Peyer's patch (tissue), 4 donors: ENCODE measurements at places on chromosomes 16 and 17. TPM values are rescaled to one million over a fixed set of nuclear protein-coding genes. Genes with fewer than 3 reads are reported as not detected.

GRCh38 chr16:27226476-27226875 lies 23.1 kb downstream of the KDM8 start:
- H3K27me3 ChIP-seq: no peaks in the 10 kb centered on the region
- DNase-seq: no peak
- peak overlapping the region; percentile 76 for H3K27ac ChIP-seq
- no peaks in the 10 kb centered on the region for H3K36me3 ChIP-seq

DNA sequence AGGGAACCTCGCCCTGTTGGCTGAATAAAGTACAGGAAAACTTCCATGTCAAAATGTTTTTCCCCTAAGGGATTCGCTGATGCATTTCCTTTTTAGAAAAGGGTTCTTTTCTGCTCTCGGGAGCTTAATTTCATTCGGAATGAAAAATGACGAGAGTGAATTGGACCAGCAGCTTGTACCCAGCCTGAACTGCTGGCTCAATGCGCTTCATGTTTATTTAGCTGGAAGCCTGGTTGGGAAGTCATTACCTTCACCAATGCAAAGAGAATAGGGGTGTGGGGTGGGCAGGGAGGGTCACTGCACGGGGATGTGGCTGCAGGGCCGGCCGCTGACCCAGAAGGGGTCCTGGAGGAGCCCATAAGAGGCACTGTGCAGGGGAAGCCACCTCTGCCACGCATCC lies 207.7 kb downstream of the ENGASE start:
- no peak for DNase-seq
- H3K27me3 ChIP-seq: no peaks in the 10 kb centered on the region
- no peak overlapping the region for H3K4me3 ChIP-seq
- no peak overlapping the region for H3K27ac ChIP-seq
- no peaks in the 10 kb centered on the region for H3K4me1 ChIP-seq

DNA sequence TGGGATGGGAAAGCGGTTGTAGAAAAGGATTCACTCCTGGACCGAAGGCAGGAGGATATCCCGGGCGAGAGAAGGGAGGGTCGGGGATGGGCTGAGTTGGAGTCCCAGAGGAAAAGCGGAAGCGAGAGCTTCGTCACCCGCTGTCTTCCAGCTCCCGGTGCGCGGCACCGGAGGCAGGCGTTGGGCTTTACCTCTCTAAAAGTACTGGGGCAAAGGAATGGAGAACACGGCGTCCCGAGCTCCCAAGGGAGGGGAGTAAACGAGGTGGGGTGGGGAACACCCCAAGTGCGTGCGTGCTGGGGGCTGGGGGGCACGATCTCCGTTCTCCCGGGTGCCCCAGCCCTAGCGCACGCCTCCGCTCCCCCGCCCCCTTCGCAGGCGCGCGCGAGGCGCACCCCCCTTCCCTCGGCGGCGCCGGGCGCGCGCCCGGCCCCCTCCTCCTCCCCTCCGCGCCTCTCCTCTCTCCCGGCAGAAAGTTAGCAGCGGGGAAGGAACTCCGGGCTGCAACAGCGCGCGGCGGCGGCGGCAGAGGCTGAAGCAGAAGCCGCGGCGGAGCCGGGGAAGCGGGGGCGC lies at the start of gene HS3ST4:
Gene HS3ST4 (plus strand): TSS at position 441 of the 573 bp plus-strand sequence.
- peak within 1 kb of the TSS; percentile 45 for H3K4me3 ChIP-seq
- H3K4me1 ChIP-seq: no peaks in the 10 kb centered on the region
- H3K36me3 ChIP-seq: no peaks in the 10 kb centered on the region
- H3K27me3 ChIP-seq: peaks cover 8% of the 10 kb centered on the region

DNA sequence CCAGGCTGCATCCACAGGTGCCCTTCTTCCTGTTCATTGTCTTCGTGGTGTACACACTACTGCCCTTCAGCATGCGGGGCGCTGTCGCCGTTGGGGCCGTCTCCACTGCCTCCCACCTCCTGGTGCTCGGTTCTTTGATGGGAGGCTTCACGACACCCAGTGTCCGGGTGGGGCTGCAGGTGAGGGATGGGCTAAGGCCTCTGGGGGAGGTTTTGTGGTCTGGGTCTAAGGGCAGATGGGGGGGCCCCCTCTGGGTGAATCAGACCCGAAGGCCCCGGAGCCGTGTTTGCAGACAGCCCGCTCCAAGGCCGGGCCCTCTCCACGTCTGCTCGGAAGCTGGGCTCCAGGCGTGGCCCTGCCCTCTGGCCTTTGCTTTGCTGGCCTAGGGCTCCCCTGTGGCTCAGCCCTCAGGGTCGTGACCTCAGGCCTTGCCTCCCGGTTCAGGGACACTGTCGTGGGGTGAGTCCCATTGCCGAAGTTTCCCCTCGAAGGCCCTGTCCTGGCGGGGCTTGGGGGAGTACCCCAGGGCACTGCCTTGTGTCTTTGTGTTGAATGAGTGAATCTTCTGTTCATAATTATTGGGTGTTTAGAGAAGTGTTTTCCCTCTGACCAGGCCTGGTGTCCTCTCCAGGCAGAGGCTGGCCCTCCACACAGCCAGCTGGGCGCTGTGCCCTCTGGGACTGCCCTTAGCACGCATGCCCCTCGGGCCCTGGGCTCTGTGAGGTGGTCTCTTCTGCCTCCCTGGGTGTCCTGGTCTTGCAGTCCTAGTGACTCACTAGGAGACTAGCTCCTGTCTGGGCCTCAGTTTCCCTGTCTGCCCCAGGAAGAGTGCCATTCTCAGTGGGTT lies 25.6 kb downstream of the ADCY7 start:
- no peaks in the 10 kb centered on the region for H3K4me1 ChIP-seq
- H3K27me3 ChIP-seq: no peaks in the 10 kb centered on the region
- no peaks in the 10 kb centered on the region for H3K36me3 ChIP-seq

DNA sequence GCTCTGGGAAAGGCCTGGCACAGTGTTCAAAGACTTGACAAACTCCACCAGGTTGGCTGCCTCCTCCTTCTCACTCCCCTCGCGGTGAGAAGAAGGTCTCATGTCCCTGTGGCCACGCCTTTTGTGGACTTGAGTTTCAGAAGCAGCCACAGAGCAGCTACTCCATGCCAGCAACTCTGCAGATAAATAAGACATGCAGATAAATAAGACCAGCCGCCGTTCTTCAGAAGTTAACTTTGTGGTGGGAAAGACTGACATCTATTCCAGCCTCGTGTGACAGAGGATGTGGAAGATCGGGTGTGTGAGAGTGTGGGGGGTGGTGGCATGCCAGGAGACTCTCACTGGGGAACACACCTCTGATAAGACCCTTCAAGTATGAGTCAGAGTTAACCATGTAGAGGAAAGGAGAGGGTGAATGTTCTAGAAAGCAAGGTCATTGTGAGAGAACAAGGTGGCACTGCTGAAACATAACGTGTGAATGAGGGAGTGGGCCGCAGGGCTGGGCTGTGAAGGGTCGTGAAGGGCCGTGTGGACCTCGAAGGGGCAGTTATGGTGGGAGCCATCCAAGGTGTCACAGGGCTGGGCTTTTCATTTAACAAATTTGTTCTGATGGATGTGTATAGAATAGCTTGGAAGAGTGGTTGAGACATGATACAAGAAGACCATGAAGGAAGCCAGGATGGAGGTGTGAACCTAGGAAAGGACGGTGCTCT lies 830 bp downstream of the SPACA3 start:
- H3K4me3 ChIP-seq: no peak overlapping the region
- no peak overlapping the region for H3K27ac ChIP-seq
- H3K4me1 ChIP-seq: no peaks in the 10 kb centered on the region
- H3K36me3 ChIP-seq: no peaks in the 10 kb centered on the region
- no peaks in the 10 kb centered on the region for H3K27me3 ChIP-seq

SNX20 gene
- total RNA-seq: 2.7 TPM

DNA sequence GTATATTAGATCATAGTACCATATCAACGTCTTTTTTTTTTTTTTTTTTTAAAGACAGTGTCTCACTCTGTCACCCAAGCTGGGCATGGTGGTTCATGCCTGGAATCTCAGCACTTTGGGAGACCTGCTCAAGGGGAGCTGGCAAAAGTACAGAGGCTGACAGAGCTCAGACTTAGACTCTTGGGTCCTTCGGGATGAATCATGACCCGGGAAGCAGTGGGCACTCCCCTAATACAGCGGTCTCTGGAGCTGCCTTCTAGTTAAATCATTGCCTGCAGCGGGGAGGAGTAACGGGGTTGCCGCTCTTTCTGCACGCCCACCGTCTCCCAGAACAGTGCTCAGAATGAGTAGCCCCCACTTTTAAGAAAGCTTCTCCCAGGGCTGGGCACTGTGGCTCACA lies 174.4 kb downstream of the CPPED1 start:
- H3K27me3 ChIP-seq: no peaks in the 10 kb centered on the region
- no peaks in the 10 kb centered on the region for H3K4me1 ChIP-seq
- DNase-seq: no peak
- H3K27ac ChIP-seq: no peak overlapping the region
- no peak overlapping the region for H3K4me3 ChIP-seq

DNA sequence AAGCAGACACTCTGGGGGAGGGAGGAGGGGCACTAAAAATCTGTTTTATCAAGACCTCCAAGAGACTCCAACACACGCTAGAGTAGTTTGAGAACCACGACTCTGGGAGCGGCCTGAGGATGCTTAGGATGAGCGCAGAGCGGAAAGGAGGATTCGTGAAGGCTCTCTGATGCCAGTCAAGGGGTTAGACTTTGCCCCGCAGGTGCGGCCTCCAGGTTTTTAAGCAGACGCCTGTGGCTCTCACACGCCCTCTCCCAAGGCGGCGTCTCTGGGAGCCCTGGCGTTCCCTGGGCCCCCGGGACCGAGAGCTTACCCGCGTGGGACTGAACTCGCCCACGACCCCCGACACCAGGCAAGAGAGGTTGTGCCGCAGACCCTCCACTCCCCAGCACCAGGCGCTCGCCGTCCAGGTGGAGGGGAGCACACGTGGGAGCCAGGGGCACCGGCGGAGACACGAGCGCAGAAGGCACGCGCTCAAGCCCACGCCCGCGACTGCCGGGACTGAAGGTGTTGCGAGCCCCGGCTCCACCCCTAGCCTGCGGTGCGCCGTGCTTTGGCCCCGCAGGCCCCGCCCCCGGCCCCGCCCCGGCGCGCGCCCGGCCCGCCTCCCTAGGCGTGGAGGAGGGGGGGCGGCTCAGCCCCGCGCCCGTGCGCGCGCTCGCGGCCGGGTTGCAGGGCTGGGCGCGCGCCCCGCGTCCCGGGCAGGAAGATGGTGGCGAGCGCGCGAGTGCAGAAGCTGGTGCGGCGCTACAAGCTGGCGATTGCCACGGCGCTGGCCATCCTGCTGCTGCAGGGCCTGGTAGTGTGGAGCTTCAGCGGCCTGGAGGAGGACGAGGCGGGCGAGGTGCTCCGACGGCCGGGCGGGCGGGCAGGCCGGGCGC lies at the start of gene XYLT2:
Gene XYLT2 (plus strand): TSS at position 695 of the 881 bp plus-strand sequence. CDS start 15 bp downstream, at position 710.
- H3K27ac ChIP-seq: peak within 1 kb of the TSS; percentile 54
- peak; percentile 88 for DNase-seq
- H3K36me3 ChIP-seq: no peaks in the 10 kb centered on the region
- no peaks in the 10 kb centered on the region for H3K27me3 ChIP-seq

SCGB1C2 gene
- total RNA-seq: not detected
